Testis (tissue), 5 donors: ENCODE measurements at places on chromosomes 3 and 15.

DNA sequence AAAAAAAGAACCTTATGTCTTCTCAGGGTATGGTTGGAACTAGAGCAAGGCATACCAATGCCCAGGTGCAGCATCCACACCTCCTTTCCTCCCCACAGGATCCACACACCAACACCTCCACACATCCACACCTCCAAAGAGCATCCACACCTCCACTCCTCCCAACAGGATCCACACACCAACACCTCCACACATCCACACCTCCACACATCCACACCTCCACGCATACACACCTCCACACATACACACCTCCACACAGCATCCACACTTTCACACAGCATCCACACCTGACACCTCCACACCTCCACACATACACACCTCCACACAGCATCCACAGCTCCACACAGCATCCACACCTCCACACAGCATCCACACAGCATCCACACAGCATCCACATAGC, 5.3 kb downstream of the MESP1 start:
- no peaks in the 10 kb centered on the region for H3K36me3 ChIP-seq
- H3K4me3 ChIP-seq = no peak overlapping the region
- H3K27me3 ChIP-seq = no peaks in the 10 kb centered on the region
- peaks cover 6% of the 10 kb centered on the region for H3K4me1 ChIP-seq

DNA sequence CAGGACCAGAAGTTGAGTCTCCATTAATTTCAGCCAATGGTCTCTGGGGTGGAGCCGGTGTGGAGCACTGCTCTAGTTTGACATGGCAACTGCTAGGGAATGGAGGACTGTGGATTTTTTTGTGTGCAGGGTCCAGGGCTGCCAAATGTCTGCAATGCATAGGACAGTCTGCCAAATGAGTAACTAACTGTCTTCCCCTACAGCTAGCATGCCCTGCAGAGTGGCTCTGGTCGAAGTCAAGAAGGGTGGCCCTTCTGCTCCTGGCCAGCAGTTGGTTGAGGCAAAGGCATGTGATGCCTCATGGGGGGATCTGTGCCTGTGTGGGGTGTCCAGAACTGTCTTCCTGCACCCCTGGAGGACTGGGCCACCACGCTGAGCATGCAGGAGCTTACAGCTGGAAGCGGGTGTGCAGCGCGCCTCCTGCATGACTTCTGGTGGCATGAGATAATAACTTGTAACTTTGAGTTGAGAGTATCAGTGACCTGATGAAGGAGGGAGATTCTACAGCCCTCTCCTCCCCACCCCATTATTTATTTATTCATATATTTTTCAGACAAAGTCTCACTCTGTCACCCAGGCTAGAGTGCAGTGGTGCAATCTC, 4.6 kb downstream of the TPRA1 start:
- H3K27me3 ChIP-seq = no peaks in the 10 kb centered on the region
- no peak for DNase-seq
- H3K4me1 ChIP-seq = peaks cover 26% of the 10 kb centered on the region

DNA sequence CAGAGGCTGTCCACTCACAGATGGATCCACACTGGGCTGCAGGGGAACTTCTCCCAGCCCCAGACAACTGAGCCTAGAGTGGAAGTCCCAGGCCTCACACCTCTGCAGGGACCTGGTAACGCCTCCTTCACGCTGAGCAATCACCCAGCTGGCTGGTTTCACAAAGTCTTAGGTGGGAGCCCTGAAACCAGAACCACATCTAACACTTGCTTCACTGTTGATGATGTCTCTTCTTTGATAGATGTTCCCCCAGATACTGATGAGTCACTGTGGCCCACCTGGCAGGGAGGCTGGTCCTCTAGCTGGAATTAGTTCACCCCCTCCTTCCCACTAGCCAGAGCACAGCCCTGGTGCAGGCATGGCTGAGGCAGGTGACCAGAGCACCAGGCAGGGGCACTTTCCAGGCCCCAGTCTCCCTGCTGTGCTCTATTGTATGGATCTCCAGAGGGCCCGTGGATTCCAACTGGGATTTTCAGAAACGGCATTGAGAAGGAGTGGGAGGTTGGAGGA, 33.5 kb downstream of the MYL3 start:
- H3K4me3 ChIP-seq = no peak overlapping the region
- H3K36me3 ChIP-seq = no peaks in the 10 kb centered on the region
- H3K27ac ChIP-seq = no peak overlapping the region
- H3K27me3 ChIP-seq = no peaks in the 10 kb centered on the region

DNA sequence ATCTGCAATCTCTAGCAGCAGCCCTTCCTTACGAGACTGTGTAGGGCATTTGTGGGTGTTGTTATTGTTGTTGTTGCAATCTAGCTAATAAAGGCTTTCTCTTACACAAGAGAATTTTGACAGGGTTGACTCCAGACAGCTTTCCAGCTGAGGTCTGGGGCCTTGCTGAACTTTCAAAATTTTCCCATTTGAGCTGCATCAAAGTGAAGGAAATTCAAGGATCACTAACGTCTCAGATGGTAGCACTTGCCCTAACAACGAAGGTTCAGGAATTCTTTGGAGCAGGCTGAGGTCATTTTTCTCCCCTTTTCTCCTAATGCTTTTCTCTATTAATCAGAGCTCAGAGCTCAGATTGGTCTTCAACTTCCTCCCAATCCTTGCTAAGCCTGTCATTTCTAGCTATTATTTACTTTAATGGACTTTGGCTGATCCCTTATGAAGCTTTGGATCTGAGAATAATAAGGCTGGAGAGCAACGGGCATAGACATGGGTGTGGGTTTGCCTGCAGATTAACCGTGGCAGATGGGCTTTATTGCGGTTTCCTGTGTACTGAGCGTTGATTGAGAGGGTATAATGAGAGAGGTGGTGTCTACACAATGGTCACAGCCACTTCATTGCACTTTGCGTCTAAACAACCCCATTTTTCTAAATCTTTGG, 614.0 kb upstream of the AGTR1 start:
- H3K36me3 ChIP-seq = no peaks in the 10 kb centered on the region
- no peaks in the 10 kb centered on the region for H3K4me1 ChIP-seq

DNA sequence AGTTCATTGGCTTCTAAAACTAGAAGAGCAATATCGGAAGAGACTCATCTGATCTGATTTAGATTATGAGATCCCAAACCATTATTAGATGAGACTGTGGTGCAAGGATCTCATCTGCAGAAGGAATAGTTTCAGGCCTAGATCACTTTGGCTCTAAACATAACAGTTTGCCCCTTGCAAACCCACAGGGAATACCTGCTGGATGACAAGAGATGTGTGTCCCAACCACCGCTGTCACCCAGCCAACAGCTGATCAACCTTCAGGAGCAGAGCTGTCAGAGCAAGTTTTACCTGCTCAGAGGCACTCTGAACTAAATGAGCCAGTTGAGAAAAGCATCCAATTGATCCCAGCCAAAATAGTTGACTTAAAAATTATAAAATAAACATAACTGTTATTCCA, 64.0 kb upstream of the ST3GAL6 start:
- no peaks in the 10 kb centered on the region for H3K4me1 ChIP-seq
- no peaks in the 10 kb centered on the region for H3K36me3 ChIP-seq
- H3K4me3 ChIP-seq = no peak overlapping the region
- no peak overlapping the region for H3K27ac ChIP-seq

DNA sequence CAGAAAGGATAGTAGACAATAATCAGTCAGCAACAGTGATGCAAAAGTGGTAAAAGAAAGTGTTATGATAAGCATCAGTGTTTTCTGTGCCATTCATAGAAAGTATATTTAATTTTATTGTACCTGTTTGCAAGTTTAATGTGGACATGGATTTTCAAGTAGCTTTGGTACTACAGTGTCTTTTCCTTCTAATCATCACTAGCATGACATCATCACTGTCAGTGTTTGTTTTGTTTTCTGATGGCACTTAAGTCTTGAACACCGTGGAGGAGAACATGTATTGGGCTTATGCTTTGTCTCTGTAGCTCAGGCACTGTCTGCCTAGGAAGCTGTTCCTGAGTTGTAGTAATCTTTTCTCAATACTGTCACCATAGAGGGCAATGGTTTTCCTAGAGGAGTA, 41.9 kb downstream of the SETD5 start:
- H3K27me3 ChIP-seq = no peaks in the 10 kb centered on the region
- H3K4me1 ChIP-seq = no peaks in the 10 kb centered on the region
- no peaks in the 10 kb centered on the region for H3K36me3 ChIP-seq
- H3K4me3 ChIP-seq = no peak overlapping the region
- H3K27ac ChIP-seq = no peak overlapping the region

DNA sequence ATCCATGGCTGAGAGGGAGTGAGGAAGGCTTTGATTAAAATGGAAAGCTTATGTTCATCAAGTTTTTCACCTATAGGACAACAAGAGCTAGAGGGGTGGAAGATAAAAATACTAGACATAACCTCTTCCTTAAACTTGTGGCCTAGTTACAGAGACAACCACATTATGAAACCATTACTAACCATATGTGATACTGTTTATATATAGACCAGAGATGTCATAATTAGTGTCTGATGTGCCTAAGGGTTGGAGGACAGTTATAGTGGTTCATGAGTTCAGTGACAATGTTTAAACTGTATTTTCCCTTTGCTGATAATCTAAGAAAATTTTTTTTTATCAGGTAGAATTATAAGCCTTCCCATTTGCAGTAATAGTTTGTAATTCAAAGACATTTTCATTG, 23.7 kb downstream of the PHLDB2 start:
- H3K4me3 ChIP-seq = no peak overlapping the region
- no peaks in the 10 kb centered on the region for H3K27me3 ChIP-seq
- H3K4me1 ChIP-seq = no peaks in the 10 kb centered on the region
- DNase-seq = no peak
- H3K36me3 ChIP-seq = no peaks in the 10 kb centered on the region
